ENCODE measurements at places on chromosomes 7 and 10. TPM values are rescaled to one million over a fixed set of nuclear protein-coding genes. Genes with fewer than 3 reads are reported as not detected.
A peak's percentile ranks its signal among the peaks of the same experiment; 100 is the strongest.

The SEMA4G gene
- polyA plus RNA-seq = 2.5 TPM

The UBE2D1 gene
- polyA plus RNA-seq = 30.5 TPM

The PNLIP gene
- 0.14 TPM for polyA plus RNA-seq

The DOCK1 gene
- polyA plus RNA-seq = 11.2 TPM

The KCNIP2 gene
- 0.37 TPM for polyA plus RNA-seq

The THSD7A gene
- polyA plus RNA-seq = 0.53 TPM

- H3K27me3 ChIP-seq = no peaks in the 10 kb centered on the region
- DNase-seq = no peak
- H3K4me3 ChIP-seq = no peak overlapping the region
- peaks cover 5% of the 10 kb centered on the region for H3K36me3 ChIP-seq
- no peak overlapping the region for H3K27ac ChIP-seq
Observed at GRCh38 chr10:96919785-96920430, 87.8 kb downstream of the LCOR start.

GRCh38 chr7:134378562-134378961 lies 61.8 kb upstream of the SLC35B4 start:
- DNase-seq = no peak
- no peaks in the 10 kb centered on the region for H3K36me3 ChIP-seq
- H3K4me3 ChIP-seq = no peak overlapping the region
- no peaks in the 10 kb centered on the region for H3K27me3 ChIP-seq

DNA sequence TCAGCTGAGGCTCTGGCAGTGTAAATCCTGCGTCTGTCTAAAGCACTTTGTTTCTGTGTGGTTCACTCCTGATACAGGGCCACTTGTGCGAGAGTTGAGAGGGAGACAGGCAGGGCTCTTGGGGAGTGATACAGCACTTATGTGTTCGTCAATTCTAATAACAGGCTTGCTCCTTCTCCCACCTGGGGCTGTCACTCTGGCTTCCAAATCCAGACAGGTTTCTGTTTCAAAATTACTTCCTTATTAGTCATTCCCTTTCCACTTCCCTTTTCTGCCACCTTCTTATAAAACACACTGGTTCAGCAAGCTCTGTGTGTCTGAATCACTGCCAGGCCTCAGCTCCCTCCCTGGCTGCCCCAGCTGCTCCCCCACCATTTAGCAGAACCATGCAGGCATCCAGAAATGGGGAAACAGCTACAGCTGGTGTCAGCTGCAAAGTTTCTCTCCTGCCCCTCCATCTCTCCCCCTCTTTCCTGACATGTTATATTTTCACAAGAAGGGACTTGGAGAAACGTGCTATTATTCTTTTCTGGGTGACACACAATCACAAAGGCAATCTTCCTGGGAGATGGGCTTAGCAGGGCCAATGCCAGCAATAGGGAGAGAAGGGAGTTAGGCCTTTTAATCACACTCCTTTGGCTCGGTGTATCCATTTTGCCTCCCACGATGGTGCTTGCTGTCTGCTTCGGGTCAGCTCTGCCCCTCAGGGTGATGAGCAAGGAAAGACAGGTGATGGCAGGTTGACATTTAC lies 58.4 kb upstream of the ZNRF2 start:
- peak; percentile 96 for DNase-seq
- H3K27me3 ChIP-seq = no peaks in the 10 kb centered on the region
- peak overlapping the region; percentile 88 for H3K27ac ChIP-seq
- H3K4me3 ChIP-seq = no peak overlapping the region

DNA sequence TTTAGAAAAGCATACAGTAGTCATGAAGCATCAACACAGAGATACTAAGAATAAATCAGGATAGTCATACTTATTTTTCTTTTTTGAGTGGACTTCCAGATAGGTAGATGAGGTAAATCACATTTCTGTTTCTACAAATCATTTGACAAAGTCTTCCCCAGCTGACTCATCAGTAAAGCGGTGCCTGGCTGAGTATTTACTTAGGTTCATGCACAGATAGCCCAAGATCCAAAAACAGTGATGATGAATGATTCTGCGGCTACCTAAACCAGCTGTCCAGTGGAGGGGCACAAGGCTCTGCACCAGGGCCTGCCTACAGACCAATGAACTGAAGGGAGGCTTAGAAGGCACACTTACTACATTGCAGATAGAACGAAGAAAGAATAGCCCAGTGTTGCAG lies 113.1 kb downstream of the PARP12 start:
- no peak for DNase-seq
- H3K27ac ChIP-seq = no peak overlapping the region
- H3K27me3 ChIP-seq = no peaks in the 10 kb centered on the region
- no peaks in the 10 kb centered on the region for H3K36me3 ChIP-seq

DNA sequence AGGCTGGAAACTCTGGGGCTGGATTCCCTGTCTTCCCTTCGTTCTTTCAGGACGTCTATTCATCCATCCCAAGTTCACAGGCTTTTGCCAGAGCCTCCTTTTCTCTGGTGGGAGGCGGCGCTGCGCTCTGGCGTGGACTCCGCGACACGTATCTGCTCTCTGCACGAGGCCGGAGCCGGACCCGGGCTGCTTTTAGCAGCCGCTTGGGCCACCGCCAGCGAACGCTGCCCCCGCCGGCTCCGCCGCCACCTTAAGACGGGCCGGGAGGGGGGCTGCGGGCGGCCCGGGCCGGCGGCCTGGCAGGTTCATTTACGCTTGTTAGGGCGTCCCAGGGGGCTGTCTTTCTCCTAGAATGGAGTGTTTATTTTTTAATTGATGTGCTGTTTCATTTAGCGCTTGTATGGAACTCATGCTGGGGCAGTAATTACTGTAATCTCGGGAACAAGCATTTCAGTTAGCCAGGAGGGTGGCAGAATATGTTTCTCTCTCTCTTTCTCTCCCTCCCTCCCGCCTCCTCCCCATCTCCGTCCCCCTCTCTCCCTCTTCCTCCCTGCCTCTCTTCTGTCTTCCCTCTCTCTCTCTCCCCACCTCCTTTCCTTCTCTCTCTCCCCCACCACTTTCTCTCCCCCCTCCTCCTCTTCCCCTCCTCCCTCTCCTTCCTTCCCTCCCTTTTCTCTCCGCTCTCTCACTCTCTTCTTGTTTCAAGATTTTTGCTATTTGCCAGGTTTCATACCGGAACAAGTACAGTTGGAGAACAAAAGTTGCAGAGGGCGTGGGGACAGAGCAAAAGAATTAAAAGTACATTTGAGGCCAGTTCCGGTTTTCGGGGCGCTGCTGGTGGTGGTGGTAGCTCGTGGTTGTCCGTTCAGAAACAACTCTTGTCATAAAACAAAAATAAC lies 1.3 kb upstream of the FZD8 start:
- peak overlapping the region; percentile 58 for H3K4me3 ChIP-seq
- peak overlapping the region; percentile 17 for H3K27ac ChIP-seq
- peak; percentile 84 for DNase-seq
- peaks cover 23% of the 10 kb centered on the region for H3K27me3 ChIP-seq
- no peaks in the 10 kb centered on the region for H3K36me3 ChIP-seq

DNA sequence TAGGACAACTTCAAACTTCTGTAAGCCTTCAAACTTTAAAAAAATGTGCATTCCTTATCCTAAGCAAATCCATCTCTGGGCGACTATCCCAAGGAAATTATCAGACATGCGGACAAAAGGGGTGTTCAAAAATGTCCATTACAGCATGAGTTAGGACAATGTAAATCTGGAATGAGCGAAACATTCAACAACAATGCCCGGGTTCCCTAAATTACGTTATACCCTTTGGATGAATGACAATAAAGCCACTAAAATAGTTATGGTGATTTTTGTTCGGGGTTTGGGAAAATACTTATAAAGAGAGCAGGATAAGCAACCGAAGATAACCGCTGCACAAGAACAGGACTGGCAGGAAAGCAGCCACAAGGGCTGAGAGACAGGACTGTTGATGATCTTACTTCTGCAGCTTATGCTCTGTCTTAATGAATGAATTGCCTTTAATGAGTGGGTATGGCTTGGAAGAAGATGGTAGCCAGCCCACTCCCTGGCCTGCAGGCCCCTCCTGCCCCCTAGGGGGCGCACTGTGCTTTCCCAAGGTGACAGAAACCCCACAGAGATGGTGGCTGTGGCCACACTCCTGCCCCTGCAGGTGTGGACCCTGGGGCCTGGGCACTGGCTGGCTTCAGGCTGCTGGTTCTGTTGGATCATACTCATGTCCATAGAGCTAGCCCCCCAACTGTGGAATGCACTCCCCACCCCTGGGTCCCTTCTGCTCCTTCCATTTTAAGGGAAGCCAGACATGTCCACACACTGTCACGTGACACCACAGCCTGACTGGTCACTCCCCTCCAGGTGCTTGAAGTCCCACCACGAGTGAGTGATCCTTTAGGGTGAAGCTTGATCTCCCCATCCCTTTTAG lies 45.0 kb downstream of the ZCCHC24 start:
- H3K4me3 ChIP-seq = no peak overlapping the region
- no peaks in the 10 kb centered on the region for H3K27me3 ChIP-seq
- H3K36me3 ChIP-seq = no peaks in the 10 kb centered on the region

DNA sequence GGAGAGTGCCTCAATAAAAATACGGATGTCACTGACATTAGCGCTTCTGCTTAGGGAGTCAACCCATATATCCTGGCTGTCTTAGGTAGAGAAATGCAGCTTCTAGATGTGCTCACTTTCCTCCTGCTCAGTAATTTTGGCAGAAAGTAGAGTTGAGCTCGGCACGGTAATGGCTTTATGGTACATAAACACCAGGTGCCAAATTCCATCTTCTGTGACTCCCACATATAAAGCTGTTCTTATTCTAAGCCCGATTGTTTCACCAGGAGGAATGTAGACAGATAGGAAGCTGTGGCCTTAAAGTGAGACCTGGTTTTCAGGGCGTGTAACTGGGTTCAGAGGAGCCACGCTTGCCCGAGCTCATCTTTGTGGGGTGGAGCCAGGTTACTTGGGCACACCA lies 143.7 kb downstream of the CREB5 start:
- H3K36me3 ChIP-seq = no peaks in the 10 kb centered on the region
- no peak overlapping the region for H3K27ac ChIP-seq
- H3K27me3 ChIP-seq = no peaks in the 10 kb centered on the region
- peaks cover 3% of the 10 kb centered on the region for H3K4me1 ChIP-seq
- DNase-seq = no peak

DNA sequence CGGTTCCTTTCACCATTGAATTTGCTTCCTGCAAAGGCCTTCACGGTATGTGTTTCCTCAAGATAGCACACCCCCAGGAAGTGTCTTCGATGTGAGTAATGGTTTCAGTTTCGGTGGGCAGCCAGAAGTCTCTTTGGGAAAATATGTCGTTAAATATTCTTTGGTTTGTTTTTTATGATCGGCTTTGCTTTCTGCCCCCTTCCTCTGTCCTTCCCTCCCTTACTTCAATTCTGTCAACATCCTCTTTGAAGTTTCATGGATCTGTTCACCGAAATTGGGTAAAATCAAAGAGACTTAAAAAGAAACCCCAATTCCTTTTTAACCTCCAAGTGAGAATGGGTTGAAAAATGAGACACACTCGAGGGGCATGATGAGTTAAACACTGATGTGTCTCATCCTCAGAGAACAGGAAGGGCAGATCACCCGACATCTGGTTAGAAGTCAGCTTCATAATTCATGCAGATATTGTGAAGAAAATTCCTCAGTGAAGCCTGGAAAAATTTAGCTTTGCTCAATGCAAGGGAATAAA lies 170.8 kb upstream of the HABP2 start:
- no peaks in the 10 kb centered on the region for H3K27me3 ChIP-seq
- peak; percentile 71 for DNase-seq
- peak overlapping the region; percentile 66 for H3K27ac ChIP-seq
- no peaks in the 10 kb centered on the region for H3K36me3 ChIP-seq

GRCh38 chr7:56077681-56078080 lies 13.6 kb downstream of the SUMF2 start:
- DNase-seq = no peak
- no peaks in the 10 kb centered on the region for H3K27me3 ChIP-seq
- H3K27ac ChIP-seq = no peak overlapping the region
- H3K4me1 ChIP-seq = no peaks in the 10 kb centered on the region
- peaks cover 35% of the 10 kb centered on the region for H3K36me3 ChIP-seq
